ENCODE measurements at places on chromosomes 4 and X.

DNA sequence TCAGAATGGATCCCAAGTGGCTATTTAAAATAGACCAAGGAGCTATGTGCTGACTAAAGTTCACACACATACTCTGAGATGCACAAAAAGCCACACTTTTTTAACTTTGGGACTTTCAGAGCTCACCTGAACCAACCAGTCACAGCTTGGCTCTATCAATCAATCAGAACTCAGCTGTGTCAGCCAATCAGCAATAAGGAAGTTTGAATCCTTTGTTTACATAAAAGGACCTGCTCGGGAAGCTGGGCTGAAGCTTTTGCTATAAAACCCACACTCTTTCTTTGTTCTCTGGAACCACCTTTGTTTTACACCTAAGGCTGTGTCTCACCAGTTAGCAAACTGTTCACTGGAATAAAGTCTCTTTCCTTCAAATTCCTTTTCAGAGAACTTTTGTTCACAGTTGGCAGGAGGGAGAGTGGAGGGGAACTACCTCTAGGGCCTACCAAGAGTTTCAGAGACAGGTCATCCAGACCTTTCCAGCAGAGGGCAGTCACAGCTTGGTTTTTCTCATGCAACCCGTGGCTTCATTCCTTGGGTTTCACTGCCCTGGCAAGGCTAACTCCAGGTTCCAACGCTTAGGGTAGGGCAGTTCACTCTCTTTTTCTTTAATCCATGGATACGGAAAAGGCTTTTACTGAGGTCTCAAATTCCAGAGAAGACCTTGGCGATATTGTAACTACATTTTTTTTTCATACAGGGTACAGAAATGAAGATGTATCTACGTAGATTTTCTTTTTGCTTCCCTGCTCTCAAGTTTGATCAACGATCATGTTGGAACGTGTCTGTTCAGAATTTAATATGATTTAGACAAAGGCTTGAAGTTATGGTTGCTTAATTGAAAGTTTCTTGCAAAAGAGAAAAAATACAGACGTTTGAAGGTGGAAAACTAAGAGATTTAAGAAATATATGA is 80.7 kb downstream of the GPRIN3 start:
- no peak for DNase-seq

DNA sequence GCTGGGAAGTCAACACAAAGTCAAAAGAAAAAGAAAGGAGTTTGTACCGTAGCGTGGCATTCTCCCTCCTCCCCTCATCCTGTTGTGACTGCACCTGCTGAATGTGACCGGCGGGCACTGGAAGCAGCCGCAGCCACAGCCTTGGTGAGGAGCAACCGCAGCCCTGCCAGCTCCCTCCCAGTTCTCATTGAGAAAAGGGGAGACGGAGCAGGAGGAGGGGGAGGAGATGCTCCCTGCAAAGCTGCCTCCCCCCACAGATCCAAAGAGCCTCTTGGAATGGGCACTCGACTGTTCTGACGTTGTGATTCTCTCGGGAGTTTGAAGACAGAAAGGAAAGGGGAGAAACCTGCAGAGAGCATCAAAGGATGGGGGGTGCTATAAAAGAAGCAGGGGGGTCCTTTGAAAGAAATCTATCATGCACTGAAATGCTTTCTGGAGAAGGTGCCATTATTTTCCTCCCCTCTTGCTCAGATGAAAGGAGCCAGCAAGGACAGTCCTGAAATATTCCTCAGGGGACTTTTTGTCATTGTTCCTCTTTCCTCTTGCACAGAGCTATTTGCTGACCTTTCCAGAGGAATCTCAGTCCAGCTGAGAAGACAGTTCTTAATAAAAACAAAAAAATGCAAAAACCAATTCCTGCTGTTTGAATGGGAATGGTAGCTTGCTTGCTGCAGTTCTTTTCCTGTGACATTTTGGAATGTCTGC is 429.7 kb downstream of the MAPK10 start:
- no peak for DNase-seq

DNA sequence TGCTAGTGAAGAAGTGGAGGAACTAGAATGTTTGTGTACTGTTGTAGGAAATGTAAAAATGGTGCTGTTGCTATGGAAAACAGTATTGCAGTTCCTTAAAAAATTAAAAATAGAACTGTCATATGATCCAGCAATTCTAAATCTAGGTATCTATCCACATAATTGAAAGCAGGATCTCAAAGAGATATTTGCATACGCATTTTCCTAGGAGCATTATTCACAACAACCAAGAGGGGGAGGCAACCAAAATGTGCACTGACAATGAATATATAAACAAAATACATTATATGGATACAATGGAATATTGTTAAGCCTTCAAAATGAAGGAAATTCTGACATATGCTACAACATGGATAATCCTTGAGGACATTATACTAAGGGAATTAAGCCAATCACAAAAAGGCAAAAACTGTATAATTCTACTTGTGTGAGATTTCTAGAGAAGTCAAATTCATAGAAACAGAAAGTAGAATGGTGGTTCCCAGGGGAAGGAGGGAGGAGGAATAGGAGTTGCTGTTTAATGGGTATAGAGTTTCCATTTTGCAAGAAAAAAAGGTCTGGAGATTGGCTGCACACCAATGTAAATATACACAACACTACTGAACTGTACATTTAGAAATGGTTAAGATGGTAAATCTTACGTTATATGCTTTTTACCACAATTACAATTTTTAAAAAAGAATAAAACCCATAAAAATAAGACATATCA is 35.6 kb upstream of the KCNE5 start:
- no peak for DNase-seq

DNA sequence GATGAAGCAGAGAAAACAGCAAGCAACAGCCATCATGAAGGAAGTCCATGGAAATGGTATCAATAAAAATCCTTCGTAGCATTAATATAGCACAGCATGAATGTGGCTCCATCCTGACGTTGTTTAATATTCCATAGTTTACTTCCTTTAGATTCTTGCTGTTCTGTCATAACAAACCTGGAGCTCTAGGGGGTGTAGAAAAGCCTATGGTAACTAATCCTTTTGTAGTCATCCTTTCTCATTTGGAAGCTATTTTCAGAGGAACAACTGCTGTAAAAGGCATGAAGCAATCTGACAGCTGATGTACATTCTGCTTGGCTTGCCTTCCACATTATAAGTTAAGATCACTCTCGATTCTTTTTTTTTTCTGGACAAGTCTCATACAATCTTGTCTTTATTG is 914 bp downstream of the MYOZ2 start:
- no peak for DNase-seq

DNA sequence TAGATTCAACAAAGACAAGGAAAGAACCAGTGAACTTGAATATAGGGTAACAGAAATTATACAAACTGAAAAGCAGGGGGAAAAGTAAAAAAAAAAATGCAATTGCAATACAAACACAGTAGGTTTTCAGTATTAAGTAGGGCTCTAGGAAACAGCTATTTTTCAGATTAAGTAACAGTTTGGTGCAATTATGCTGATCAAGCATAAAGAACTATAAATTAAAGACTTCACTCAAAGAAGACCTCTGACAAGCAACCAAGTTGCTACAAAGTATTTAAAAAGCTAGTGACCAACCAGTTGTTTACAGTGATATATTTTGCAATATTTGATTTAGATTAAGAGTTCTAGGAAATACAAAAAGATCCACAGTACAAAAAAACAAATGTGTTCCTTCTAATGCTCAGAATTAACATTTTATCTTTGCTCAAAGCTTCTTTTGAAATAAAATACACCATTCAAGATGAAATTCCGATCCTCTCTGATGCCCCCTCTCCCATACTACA is 230.8 kb upstream of the FTHL17 start:
- no peak for DNase-seq

DNA sequence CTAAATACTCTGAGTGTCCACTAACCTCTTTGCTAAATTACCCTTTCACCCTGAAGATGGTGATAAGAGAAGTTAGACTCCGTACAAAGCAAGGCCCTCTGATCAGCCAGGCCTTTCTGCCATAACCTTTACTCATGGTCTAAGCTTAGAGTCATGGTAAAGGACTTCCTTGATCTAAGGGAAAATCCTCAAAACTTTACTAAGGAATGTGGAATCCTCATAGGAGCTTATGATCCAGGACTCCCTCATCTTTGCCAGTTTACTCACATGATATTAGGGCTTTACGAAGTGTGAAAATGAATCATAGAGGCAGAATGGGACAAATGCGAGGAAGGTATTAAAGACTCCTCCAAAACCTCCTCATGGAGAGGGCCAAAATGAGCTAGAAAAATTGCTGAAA is 7.9 kb upstream of the FAM13A start:
- no peak for DNase-seq

- no peak for DNase-seq
These were observed 166.6 kb upstream of the GLRA2 start for GRCh38 chrX:14362721-14363120.

DNA sequence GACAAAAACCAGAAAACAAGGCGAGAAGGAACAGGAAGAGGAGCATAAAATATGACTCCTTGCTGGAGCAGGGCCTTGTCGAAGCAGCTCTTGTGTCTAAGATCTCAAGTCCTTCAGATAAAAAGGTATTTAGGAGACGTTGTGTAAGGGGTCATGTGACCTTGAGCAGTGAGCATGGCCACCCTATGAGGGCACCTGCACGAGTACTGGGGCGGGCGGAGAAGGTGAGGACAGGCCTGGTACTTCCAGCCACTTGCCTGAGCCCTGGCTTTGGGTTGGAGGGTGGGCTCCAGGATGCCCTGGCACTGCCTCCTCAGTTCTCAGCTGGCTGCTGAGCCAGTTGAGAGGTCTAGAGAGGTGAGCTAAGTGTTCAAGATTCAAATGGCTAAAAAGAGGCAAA is 29.9 kb downstream of the NSD2 start:
- DNase-seq, result no peak

DNA sequence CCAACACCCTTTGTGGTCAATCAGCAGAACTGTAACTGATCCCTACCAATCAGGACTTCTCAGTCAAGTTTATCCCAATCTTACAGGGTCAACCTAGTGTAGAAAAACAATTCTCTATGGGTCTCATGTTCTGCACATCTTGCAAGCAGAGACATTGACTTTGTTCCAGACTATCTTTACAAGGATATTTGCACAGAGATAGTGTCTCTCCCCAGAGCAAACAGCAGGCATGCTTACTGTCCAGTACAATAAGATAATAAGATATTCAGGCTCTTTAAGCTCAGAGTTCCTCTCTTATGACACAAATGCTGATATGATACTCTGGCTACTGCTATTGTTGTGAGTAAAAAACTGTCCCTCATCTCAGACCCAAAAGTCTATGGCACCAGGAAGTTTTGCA is 53.2 kb downstream of the ACSL4 start:
- DNase-seq, result no peak

DNA sequence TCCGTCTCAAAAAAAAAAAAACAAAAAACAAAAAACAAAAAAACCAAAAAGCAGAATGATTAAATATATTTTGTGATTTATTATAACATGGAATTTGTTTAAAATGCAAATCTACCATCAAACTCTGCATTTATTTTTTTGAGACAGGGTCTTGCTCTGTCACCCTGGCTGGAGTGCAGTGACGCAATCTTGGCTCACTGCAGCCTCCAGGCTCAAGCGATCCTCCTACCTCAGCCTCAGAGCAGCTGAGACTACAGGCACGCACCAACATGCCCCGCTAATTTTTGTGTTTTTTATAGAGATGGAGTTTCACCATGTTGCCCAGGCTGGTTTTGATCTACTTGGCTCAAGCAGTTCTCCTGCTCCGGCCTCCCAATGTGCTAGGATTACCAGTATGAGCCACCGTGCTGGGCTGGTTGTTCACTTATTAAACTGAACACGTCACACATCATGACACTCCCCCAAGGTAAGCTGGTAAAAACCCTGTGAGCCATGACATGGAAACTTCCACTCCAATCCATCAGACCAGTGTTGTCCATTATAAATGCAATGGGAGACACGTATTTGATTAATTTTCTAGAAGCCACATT is 45.7 kb downstream of the RBM47 start:
- DNase-seq, result no peak

- no peak for DNase-seq
These were observed 5.0 kb downstream of the GTPBP6 start for GRCh38 chrX:313546-313945.

- no peak for DNase-seq
These were observed 853.4 kb downstream of the STIM2 start for GRCh38 chr4:27714073-27714472.

- no peak for DNase-seq
These were observed 211.8 kb upstream of the PSAPL1 start for GRCh38 chr4:7646384-7647061.

DNA sequence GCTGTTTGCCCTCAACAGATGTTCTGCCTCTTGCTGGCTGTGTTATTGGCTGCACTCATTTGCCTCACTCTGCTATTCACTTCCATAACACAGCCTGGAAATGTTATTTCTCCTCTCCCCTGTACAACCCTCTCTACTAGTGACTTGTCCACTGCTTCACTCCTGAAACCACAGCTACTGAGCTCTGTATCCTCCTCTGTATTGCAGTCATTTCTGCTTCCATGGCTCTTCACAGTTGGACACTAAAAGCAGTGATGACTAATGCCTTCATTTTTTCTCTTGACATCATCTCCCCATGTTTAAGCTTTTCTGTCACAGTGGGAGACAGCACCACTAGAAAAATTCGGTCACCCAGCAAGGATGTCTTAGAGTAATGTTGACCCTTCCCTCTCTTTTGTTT is 123.0 kb upstream of the PPP1R2C start:
- DNase-seq, result no peak

GRCh38 chr4:162154862-162155540 is 8.8 kb downstream of the FSTL5 start:
- no peak for DNase-seq

GRCh38 chr4:173337463-173337862 is 3.3 kb upstream of the HMGB2 start:
- DNase-seq, result no peak

DNA sequence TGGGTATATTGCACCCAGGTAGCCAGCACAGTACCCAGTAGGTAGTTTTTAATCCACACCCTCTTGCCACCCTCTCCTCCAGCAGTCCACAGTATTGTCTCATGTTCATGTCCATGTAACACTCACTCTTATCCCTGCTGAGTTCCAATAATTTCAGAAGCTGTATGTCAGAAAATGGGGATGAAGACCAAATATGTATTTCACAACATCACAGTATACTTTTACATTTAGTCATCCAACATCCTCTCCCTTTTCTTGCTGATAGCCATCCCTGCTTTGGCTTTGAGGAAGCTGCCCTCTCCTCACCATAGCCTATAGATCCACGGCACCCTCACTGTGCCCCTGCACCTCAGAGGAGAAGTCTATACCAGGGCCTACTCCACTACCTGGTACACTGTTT is 126.0 kb upstream of the LDB2 start:
- no peak for DNase-seq

- no peak for DNase-seq
These were observed 78.9 kb downstream of the NDST3 start for GRCh38 chr4:118113220-118113619.

DNA sequence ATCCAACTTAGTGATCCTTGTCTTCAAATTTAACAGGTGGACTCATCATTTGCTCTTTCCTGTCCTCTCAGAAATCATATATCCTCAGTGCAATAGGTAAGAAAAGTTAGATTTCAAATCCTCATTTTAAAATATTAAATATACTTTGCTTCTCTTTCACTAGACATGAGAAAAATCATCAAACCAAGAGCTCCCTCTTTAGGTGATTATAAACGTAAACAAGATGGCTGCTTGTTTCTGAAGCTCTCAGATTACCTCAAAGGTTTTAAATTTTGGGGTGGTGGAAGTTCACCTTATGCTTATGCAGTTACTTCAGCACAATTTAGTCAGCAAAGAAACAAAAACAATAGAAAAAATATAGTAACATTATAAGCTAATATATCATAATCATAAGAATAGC is 27.3 kb downstream of the CSN3 start:
- no peak for DNase-seq
